ENCODE measurements at places on chromosomes 5 and 9. TPM values are rescaled to one million over a fixed set of nuclear protein-coding genes. Genes with fewer than 3 reads are reported as not detected.

Gene GPRIN1
- total RNA-seq: 2.2 TPM

Gene PSD2
- total RNA-seq: not detected

Gene PFN3
- total RNA-seq: not detected

Gene PRDM9
- total RNA-seq: 0.11 TPM

Gene GABRP
- 0.56 TPM for total RNA-seq

Gene GFM2
- 39.7 TPM for total RNA-seq

Gene BAAT
- total RNA-seq: not detected

Gene GABRA1
- 1.6 TPM for total RNA-seq

Gene DOCK8
- 0.78 TPM for total RNA-seq

Gene UGT3A1
- 0.25 TPM for total RNA-seq

Gene LAMC3
- not detected for total RNA-seq

Gene TAL2
- 0.71 TPM for total RNA-seq

Gene GDF9
- 1.5 TPM for total RNA-seq

Gene TRIM36
- 1.1 TPM for total RNA-seq

Gene TMEFF1
- 25.0 TPM for total RNA-seq

Gene PCDHA12
- 0.15 TPM for total RNA-seq

Gene THOC3
- 73.5 TPM for total RNA-seq

Gene TLX3
- total RNA-seq: not detected

Gene FAM153A
- total RNA-seq: 1.1 TPM

Gene FANCG
- total RNA-seq: 32.0 TPM

Gene CDX1
- 0.05 TPM for total RNA-seq

Gene OTULINL
- 5.8 TPM for total RNA-seq
